ENCODE measurements at places on chromosomes 2 and 18.

DNA sequence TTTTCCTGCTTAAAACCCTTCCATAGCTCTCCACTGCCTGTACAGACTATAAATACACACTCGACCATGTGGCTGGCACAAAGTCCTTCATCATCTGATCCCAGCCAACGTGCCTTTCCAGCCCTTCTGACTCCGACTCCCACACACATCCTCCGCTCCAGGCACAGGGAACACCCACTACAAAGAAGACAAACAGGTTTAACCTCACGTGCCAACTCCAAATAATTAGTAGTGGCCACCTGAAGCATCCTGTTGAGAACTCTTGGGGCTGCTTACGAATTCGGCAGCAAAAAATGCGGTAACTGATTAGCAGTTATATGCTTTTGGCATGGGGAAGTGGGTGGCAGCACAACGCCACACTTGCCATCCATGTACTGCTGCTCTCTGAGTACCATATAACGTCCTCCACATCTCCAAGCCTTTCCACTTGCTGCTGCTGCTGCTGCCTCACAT is 12.1 kb downstream of the SPIRE1 start:
- no peak for DNase-seq

DNA sequence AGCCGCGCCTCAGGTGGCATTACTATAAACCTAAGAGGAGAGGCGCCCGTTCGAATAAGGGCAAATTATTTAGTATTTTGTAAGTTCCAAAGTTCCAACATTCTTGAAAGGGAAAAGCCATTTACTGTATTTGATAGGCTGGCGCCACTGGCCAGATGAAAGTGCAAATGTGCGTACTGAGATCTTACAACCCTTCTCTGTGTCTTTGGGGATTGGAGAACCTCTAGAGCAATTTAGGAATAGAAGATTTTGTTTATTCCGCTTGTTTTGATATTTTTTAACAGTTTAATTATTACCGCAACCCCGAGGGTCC is 467 bp upstream of the WDR35 start:
- no peak for DNase-seq

- no peak for DNase-seq
Observed at GRCh38 chr2:238021327-238021726, 39.5 kb upstream of the SCLY start.

DNA sequence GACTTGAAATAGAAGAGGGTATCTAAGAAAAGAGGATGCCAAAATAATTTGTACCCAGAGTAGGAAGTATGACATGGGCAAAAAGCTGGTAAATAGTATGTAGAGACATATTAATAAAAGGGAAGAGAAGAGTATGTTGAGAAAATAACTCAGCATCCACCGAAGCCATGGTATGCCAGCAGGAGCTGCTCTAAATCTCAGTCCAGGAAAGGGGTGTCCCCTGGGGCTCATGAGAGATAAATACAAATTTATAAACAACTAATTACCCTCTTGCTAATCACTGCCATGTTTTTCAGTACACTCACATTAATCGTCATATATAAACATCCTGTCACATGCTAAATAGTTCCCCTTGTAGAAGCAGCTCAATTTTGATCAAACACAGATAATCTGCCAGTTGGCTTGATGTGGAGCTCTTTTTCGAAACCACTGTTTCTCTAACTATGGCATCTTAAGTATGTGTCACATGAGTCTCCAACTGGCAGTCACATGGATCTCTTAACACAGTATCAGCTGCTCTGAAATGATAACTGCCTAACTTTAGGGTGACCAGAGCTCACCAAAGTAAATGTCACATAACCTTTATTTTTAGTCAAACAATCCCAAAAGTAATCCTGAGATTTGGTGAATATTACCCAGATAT is 31.9 kb downstream of the EXOC6B start:
- no peak for DNase-seq

- DNase-seq: no peak
Observed at GRCh38 chr18:37457341-37457740, 108.3 kb downstream of the CELF4 start.

GRCh38 chr2:19529677-19530076 is 171.3 kb upstream of the OSR1 start:
- DNase-seq: no peak

DNA sequence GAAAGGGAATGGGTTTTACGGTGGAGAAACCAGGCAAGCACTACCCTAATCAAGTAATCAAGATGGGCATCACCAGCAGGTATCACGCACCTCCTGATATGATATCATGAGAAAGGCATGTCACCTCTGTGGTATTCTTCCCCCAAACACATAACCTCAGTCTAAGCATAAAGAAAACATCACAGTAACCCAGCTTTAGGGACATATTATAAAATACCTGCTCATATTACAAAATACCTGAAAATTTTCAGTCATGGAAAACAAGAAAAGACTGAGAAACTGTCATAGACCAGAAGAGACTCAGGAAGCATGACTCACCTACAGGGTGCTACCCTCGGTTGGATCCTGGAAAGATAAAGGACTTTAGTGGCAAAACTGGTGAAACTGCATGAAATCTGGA is 30.5 kb downstream of the GCKR start:
- no peak for DNase-seq
